AG09319 (cell line): ENCODE measurements at places on chromosomes 4 and X.
A peak's percentile ranks its signal among the peaks of the same experiment; 100 is the strongest.

DNA sequence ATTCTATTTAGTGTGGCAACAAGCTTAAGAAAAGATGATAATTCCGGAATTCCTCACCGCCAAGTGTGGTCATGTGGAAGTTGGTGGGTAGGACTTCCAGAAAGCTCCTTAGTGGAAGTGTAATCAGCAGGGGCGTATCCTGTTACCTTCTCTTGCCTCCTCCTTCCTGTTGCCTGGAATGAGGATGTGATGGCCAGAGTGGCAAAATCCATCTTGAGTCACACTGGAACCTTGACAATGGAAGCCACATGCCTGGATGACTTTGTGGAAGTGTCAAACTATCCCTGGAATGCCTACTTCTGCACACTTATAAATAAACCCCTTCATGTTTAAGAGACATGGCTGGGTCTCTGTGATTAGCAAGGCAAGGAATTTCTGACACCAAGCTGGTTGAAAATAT, 191.0 kb downstream of the PRDM5 start:
- peak; percentile 15 for DNase-seq

GRCh38 chrX:11197671-11198070, 86.5 kb downstream of the HCCS start:
- DNase-seq = no peak

- no peak for DNase-seq
Measured at GRCh38 chr4:151417766-151418376, 8.9 kb downstream of the FHIP1A start.

GRCh38 chr4:39522068-39522467, 5.2 kb downstream of the UGDH start:
- DNase-seq = no peak

GRCh38 chrX:11431786-11432185, 138.6 kb downstream of the AMELX start:
- no peak for DNase-seq

DNA sequence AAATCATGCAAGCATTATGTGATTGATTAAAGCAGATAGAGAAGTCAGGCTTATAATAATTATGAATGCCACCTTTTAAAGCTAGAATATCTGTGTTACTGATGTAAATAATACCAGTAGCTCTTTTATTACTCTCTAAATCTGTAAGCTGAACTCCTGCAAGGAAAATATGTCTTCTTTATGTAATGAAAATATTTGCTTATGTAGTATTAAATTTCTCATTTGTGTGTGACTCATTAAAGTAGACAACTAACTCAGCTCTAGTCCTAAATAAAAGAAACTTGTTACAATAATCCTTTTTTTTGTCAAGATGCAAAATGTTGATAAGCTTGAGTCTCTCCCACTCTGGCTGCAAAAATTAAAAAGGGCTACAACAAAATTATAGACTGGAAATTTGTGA, 137.7 kb upstream of the FAT1 start:
- no peak for DNase-seq

- DNase-seq = no peak
Measured at GRCh38 chr4:93513851-93514250, 314.7 kb upstream of the ATOH1 start.

DNA sequence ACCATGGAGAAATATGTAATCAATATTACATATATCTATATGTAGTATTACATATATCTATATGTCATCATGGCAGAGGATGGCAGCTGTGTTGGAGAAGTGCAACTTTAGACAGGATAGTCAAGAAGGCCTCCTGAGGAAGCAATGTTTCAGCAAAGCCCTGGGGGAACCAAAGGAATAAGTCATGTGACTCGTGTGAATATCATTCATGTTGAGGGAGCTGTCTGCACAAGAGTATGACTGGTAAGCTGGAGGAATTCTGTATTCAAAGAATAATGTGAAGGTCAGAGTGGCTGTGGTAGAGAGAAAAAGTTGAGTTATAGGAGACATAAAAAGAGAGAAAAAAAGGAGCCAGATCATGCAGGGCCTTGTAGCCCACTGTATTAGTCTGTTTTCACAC, 92.9 kb upstream of the EDNRA start:
- no peak for DNase-seq

DNA sequence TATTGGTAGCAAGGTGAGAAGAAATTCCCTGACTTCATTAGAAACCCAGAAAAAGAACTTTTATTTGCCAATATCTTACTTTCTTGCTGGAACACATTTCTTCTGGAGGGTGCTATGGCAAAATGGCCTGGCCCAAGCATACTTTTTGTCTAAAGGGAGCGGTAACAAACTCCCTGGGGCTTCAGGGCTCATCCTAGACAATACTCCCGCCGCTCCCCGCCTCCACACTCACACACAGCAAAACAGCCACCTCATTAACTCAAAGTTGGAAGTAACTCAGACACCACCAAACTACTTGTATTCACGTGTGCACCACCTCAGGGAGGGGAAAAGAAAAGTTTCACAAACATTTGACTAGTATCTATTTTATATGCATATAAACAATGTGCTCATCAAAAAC, 75.7 kb downstream of the IGSF1 start:
- no peak for DNase-seq

DNA sequence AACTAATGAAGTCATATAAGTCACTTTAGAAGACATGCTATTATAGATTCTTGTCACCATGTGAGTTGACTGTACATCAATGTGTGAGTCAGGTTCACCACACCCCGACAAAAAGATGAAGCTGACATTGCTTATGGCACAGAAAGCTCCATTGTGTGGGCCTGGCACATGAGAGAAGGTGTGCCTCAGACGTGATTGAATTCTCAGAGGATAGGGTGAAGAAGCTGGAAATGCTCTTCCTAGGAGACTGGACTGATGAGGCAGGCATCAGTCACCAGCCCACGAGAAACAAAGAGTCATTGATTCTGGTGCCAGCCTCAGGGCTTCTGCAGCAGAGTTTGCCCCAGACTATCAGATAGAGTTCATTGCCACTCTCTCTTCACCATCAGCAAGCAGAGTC, 35.9 kb upstream of the LRAT start:
- no peak for DNase-seq

GRCh38 chr4:84971319-84971932, 4.9 kb upstream of the WDFY3 start:
- peak; percentile 30 for DNase-seq

GRCh38 chr4:3127112-3127511, 52.6 kb downstream of the HTT start:
- no peak for DNase-seq
